ENCODE measurements at places on chromosomes 12 and 14.

GRCh38 chr14:102779574-102780315 is 2.5 kb downstream of the TRAF3 start:
- no peak for DNase-seq

- no peak for DNase-seq
Observed at GRCh38 chr12:4558171-4558570, 3.8 kb upstream of the DYRK4 start.

DNA sequence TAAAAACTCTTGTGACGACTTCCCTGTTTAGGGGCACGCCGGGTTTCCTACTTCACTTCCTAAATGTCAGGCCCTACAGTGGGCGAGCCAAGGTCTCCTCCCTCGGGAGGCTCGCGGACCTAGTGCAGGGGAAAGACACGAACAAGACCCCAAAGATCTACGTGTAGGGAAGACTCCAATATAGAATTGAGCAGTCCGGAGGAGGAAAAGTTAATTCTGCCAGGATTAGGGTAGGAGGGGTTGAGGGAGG is 564 bp downstream of the ATXN3 start:
- no peak for DNase-seq

DNA sequence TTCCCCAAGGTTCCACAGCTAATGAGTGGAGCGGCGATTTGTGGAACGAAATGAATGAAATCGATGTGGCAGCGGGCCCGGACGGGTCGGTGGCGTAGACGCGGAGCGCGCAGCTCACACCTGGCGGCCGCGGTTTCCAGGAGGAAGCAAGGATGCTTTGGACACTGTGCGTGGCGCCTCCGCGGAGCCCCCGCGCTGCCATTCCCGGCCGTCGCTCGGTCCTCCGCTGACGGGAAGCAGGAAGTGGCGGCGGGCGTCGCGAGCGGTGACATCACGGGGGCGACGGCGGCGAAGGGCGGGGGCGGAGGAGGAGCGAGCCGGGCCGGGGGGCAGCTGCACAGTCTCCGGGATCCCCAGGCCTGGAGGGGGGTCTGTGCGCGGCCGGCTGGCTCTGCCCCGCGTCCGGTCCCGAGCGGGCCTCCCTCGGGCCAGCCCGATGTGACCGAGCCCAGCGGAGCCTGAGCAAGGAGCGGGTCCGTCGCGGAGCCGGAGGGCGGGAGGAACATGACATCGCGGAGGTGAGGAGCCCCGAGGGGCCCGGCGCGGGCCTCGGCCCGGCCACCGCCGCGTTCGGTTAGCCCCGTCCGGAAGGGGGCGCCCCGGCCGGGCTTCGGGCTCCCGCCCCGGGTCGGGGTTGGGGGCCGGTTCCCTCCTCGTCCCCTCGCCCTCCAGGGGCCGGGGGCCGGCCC is at the start of gene PTPN11:
Gene PTPN11, plus strand, starts transcription at position 340 of the 689 bp plus-strand sequence. Its CDS starts 165 bp downstream, at position 505.
- peak; percentile 97 for DNase-seq

GRCh38 chr12:78703820-78704525 is 160.6 kb upstream of the SYT1 start:
- no peak for DNase-seq

GRCh38 chr12:91493308-91493707 is 310.7 kb upstream of the DCN start:
- peak; percentile 16 for DNase-seq
